ENCODE measurements at places on chromosomes 2 and 18.

GRCh38 chr2:226118471-226119429, 680.9 kb downstream of the IRS1 start:
- no peak for DNase-seq

DNA sequence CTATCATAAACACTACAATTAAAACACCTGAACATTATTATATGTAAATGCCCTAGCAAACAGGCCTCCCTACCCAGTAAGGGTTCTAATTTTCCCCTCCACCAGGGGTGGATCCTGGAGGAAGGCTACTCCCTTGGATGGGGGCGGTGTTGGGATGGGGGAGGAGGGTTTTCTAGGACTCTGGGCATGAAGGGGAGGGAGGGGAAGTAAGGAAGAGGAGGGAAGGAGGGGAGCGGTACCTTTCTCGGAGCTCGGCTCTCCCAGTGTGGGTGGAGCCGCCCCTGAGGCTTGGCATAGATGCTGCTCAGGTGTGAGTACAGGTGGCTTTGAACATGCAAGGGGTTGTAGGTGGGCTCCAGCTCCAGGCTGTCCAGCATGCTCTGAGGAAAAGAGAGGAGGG, 5.4 kb downstream of the DOK1 start:
- DNase-seq: no peak

DNA sequence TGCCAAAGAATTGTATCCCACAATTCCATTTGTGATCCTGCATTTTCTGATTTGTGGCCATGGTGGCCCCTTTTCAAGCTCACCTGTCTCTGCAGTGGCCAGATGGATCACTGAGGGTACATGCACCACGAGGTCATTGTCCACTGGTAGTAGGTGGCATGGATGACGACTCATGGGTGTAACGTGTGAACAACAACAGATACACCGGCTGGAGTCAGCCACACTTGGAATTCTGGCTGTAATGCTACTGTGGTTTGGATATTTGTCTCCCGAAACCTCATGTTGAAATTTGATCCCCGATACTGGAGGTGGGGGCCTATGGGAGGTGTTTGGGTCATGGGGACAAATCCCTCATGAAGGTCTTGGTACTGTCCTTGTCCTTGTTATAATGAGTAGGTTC, 102.2 kb upstream of the TAF1B start:
- DNase-seq: no peak

DNA sequence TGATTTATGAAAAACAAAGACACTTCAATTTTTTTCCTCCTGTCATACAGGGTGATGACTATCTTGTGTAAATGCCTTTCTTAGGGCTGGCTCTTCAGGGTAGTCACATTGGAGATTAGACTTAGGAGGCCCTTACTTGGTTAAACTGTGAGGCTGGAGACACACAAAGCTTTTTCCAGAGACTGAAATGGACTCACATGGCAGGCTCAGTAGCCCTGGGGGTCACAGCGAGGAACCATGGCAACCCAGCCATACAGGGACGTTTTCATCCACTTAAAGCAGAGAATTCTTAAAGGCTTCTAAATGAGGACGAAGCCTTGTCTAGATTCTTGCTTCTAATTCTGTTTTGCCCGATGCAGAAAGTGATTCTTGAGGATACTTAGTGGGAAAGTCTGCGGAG, 57.3 kb upstream of the ZDBF2 start:
- DNase-seq: no peak

DNA sequence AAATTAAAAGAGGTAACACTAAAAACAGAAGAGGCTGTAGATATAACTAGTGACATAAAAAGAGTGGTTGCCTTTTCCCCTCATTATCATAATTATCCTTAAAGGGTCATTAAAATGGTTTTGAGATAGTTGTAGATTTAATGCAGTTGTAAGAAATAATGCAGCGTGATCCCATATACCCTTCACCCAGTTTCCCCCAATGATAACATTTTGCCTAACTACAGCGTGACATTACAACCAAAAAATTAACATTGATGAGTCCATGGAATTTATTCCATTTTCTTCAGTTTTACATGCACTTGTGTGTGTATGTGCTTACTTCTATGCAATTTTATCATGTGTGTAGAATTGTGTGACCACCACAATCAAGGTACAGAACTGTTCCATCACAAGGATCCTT, 13.2 kb upstream of the RMND5A start:
- DNase-seq: no peak

All from anterior cingulate cortex (tissue), 58 donors.